NCI-H1417 treated with DMSO at 0.1 percent for 48 hours (cell line): ENCODE measurements at places on chromosomes 11 and 22.

DNA sequence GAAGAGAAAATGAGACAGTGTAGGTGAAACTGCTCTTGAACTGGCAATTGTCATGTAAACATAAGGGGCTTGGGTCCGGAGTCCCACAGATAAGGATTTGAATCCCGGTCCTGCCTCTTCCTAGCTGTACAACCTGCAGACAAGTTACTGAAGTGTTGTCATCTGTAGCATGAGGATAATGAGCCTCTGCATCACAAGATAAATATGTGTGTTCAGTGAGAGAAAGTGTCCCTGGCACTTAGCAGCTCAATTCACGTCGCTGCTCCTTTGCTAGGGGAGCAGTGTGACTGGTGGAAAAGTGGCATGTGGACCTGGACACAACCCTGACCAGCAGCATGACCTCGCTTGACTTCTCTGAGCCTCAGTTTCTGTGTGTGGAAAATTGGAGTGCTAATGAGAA, 73.7 kb upstream of the NECTIN1 start:
- no peak for DNase-seq

DNA sequence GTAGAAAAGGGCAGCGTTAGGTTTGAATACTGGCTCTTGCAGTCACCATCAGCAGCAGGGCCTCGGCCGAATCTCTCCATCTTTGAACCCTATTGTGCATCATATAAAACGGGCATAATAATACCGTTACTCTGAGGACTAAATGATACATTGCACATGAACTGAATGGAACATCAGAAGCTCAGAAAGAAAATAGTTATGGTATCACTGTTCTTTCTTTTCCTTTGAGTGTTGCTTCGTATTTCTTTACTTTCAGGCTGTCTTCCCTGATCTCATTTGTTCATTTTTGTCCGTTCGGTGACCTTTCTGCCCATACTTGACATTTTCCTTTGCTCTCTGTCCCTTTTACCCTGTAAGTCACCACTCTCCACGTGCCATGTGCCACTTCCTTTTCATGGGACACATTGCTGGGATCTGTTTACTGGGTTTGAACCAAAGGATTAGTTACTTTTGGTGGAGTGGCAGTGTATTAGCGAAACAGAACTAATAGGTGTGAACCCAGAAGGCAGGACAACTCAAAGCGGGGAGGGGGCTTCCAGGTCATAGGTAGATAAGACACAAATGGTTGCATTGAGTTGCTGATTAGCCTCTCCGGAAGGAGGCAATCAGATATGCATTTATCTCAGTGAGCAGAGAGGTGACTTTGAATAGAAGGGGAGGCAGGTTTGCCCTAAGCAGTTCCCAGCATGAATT, 717 bp upstream of the ZNF202 start:
- no peak for DNase-seq

- DNase-seq = no peak
Measured at GRCh38 chr11:32233276-32233675, 142.4 kb downstream of the RCN1 start.

- no peak for DNase-seq
Measured at GRCh38 chr11:133895061-133895479, 49.8 kb upstream of the SPATA19 start.

DNA sequence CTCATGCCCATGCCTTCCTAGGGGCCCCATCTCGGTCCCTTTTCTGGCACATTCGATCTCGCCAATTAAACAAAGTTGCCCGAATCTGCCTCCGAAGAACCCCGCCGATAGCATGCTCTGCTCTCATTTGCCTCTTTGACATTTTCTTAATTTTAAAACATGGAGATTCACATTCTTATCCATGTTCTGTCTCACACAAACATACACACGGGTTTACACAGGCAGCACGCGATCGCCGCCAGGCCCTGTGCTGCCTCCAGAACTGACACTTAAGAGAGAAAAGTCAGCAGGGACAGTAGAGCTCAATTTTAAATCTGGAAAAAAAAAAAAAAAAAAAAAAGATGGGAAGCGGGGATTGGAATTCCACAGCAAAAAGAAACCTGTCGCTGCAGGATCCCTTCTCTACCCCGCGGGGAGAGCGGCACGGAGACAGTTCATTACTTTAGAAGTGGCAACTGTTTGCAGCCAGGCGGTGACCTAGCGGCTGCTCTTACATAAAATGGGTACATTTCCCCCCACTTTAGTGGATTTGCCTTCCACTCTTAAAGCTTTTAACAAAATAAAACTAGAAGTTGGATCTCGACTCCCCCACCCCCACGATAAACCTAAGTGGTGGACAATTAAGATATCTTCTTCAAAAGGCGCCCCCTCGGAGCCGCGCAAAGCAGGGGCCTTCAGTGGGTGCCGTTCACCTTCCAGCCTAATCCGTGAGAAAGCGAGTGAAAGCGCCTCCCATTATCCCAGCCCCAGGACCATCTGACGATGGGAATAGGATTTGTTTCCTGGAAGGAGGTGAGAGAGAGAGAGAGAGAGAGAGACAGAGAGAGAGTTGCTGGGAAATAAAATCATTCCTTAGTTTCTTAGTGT, 13.7 kb downstream of the PAX6 start:
- DNase-seq = no peak

- DNase-seq = no peak
Measured at GRCh38 chr11:100831929-100832494, 144.9 kb downstream of the ARHGAP42 start.

GRCh38 chr22:18973264-18974031, 37.4 kb upstream of the PRODH start:
- DNase-seq = no peak

- DNase-seq = peak; percentile 10
Measured at GRCh38 chr11:28713850-28714249, 605.7 kb downstream of the METTL15 start.

- no peak for DNase-seq
Measured at GRCh38 chr11:60970369-60970774, 1.1 kb upstream of the CD6 start.

DNA sequence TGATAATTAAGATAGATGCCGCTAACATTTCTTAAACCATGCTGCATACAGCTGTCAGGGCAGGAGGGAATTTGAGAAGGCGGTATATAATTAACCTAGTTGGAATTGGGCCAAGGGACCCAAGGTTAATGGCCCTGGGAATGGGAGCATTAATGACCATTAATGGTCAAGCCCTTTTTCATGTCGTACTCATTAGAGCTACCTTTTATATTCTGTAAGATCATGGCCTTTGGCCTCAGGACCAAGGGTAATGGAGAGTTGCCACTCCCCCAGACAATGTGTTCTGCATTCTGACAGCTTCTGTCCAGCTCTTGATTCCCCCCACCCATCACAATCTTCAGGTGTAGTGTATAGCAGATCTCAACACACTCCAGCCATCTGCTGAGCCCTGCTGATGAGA, 111.6 kb downstream of the NTM start:
- DNase-seq = no peak

DNA sequence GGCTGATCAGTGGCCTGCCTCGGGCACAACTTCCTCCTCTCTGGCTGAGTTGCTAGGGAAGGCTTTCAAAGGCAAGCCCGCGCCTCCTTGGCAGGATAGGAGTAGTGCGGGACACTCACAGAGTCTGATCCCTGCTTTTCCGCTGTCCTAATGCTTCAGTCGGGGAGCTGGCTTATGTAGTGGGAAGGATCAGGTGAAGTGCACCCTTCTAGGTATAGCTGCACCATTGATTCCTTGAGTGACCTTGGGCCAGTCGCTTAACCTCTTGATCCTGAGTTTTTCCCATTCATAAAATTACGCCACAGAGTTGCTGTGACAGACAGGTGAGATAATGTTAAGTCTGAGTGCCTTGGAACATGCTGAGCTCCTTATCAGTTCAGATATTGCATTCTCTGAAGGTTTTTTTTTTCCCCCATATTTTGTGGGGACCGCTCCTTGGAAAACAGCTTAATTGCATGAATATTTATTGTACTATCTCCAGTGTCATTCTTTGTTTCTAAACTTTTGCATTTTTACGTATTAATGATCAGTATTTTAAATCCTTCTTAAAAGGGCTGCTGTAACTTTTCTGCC, 961 bp downstream of the IPO7 start:
- no peak for DNase-seq

DNA sequence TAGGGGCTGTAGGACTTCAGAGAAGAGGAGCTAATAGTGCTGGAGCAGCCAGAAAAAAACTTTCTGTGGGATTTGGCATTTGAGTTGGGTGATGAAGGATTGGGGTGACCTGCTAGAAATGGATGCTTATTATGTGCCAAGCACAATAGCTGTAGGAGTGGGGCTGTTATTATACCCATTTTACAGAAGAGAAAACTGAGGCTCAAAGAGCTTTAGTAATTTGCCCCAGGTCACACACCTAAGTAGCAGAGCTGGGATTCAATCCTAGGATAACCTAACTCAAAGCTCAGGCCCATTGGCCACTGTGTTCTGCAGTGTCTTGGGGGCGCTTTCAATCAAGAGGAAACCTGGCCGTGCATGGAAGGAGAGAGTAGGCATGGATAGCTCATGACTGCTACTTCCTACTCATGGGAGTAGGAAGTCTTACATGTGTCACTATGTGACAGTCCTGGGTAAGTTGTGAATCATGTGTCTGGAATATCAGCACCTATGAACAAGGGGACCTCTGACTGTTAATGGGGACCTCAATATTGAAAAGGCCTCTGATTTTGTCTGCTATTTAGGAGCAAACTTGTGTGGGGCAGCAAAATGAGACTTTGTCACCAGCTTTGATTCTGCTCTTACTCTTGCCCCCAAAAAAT, 6.1 kb upstream of the ELF5 start:
- no peak for DNase-seq

DNA sequence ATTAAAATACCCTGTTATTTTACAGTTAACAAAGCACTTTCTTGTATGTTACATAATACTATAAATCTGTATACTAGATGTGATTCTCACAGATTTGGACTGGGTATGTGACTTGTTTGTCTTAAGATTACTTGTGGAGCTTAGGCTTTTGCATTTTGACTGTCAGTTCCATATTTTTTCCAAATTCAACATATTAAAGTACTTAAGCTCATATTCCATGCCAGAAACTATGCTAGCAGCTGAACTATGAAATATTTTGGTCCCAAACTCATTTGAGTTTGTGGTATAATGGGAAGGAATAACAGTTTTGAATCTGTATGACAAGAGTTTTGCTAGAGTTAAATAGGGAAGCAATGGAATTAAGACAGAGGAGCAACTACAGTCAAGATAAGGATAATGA, 841.4 kb downstream of the JRKL start:
- no peak for DNase-seq

DNA sequence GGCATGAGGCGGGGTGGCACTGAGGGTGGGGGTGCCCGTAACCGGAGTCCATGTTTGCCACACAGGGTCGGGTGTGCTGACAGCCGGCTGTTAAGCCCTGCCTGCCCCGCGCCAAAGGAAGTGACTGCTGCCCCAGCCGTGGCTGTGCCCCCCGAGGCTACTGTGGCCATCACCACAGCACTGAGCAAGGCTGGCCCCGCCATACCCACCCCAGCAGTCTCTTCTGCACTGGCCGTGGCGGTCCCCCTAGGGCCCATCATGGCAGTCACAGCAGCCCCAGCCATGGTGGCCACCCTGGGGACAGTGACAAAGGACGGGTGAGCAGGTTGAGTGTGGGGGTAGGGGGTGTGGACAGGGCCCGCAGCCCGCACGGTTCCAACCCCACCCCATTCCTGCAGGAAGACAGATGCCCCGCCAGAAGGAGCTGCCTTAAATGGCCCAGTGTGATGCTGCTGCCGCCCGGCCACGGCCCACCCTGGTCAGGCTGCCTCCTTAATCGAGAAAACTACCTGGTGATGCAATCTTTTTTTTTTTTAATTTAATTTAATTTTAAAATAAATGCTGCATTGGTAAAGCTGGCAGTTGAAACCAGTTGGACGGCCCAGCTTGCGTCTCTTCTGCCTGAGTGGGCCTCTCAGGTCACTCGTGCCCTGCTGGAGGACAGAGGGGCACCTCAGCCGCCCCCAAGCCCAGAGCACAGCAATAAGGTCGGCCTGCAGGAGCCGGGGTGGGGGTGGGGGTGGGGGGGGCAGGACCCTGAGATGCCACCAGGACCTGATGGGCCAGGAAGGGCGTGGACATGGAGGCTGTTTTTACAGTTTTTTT, 30.8 kb downstream of the SBF1 start:
- no peak for DNase-seq

GRCh38 chr11:58637371-58637770, 14.9 kb downstream of the CNTF start:
- DNase-seq = no peak

DNA sequence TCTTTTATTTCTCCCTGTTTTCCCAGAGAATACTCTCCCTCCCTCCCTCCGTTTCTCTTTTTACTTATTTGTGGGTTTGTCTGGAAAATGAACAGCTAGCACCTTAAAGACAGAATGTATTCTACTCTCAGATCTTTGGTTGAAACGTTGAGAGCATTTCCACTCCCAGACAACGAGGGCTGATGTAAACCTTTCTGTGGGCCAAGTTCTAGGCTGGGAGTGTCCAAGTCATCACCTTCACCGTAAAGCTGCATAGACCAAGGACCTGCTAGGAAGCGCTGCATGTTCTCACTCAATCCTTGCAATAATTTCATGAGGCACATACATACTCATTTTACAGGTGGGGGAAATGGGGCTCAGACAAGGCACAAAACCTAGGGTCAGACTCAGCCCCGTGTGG, 32.4 kb downstream of the MYH9 start:
- DNase-seq = no peak

DNA sequence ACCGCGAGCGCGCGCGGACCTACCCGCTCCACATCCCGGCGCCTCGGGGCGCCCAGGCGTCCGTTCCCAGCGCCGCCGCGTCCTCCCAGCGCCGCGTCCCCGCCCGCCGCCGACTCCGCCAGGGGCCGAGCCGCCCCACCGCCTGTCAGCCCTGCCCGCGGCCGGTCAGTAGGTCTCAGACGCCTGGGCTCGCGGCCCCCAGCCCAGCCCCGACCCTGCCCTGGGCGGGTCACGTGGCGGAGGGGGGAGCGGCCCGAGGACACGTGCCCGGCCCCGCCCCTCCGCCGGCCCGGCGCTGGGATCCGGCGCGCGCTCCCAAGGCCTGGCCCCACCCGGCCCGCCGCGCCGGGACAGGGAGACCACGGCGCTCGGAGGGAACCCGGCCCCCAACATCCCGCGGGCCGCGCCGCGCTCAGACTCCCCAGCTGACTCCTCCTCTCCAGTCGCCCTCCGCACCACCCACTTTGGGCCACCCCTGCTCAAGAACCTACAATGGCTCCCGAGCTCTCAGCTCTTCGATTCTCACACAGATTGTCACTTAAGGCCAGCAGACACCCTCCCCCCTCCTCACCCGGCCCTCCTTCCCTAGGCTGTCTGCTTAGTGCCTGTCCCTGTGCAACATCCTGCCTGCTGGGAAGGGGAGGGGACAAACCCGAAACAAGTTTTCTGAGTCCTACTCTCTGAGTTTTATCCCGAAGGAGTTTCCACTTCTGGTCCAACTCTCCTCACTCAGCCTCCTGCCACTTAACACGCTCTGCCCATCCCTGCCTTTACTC, at the start of gene RAB3IL1:
TSS of gene RAB3IL1 (minus strand) at position 233 of the 776 bp plus-strand sequence. CDS start at position 34, 199 bp downstream.
- DNase-seq = no peak

- DNase-seq = no peak
Measured at GRCh38 chr22:24400726-24401596, 26.4 kb upstream of the ADORA2A start.
